ENCODE measurements at places on chromosomes 1 and 21.

- DNase-seq: no peak
Observed at GRCh38 chr1:199918196-199918769, 109.2 kb upstream of the NR5A2 start.

DNA sequence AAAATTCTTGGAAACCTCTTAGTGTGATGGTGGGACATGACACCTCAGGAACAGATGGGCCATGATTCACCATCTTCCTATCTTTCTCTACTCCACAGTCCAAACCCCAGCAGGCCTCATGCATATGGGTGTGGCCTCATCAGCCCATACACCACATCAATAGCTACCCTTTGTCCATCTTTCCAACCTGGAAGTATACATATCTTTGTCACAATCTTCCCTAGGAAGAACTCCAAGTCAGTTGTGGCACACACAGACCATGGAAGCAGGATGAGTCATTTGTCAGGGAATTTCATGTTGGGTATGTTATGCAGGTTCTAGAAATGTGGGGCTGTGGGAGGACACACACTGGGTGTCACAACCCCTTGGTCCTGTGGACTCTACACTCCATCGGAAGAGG lies 30.5 kb upstream of the CLCA4 start:
- DNase-seq: no peak

DNA sequence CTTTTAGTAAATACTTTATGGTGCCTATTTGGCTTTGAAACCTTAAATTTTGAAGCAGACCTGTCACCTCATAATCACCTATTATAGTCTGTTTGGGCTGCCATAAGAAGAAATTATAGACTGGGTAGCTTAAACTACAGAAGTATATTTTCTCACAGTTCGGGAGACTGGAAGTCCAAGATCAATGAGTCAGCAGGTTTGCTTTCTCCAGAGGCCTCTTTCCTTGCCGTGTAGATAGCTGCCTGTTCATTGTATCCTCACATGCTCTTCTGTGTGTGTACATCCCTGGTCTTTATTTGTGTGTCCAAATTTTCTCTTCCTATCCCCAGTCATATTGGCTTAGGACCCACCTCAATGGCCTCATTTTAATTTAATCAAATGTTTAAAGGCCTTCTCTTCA lies 518.2 kb downstream of the ADGRL2 start:
- no peak for DNase-seq

DNA sequence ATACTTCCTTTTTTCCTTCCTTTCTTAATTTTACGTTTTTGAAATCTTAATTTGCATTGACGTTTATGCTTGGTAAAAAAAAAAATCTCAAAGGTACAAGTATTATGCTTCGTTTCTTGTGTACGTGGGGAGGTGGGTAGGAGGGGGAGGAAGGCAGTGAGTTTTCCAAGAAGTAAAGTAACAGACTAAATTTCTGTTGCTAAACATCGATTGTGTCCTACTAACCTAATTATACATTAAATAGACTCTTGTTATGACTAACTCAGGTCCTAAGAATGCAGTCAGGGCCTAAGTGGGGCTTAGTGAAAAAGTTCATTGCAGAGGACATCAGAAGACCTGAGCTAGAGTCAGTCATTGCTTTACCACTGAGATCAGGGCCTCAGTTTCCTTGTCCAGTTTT lies 17.5 kb downstream of the NEK7 start:
- DNase-seq: no peak

- no peak for DNase-seq
Observed at GRCh38 chr1:94614168-94614815, 72.7 kb upstream of the F3 start.

DNA sequence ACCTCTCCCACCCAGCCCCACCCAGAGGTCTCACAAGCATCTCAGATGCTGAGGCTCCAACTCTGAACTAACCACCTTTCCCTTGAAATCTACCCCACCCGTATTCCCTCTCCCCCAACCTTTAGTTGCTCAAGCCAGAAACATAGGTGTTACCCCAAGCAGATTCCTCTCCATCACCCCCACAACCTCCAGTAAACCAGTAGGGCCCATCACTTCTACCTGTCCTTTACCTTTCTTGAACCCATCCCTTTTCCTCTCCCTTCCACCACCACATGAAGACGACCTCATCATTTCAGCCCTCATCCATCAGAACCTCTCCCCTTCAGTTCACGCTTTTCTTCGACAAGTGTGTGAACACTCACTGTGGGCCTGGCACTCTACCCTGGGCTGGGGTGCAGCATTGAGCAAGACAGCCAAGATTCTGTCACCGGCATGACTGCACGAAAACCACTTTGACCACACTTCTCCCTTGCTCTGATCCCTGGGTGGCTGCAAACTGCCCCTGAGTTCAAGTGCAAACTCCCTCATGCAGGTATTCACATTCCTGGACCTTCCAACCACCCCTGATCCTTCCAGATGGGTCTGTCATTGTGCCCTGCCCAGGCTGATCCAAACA lies 65.5 kb upstream of the LAPTM5 start:
- no peak for DNase-seq

DNA sequence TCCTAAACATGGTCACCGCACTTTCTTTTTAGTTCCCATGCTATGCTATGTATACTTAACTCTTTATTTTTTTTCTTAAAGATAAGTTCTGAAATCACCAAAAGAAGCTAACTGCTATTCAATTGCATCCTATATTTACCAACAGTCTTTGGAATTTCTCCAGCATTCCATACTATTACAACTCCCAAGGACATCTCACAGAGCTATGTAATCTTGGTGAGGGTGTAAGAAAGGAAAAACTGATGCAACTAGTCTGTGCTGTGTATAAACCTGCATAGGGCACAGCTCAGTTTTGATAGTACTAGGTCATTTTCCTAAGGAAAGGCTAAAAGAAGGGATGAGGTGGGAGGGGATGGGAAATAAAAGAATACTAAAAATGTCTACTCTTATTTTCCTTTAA lies 78.0 kb downstream of the PTPN14 start:
- no peak for DNase-seq

- no peak for DNase-seq
Observed at GRCh38 chr1:10059342-10059718, 26.6 kb downstream of the UBE4B start.

GRCh38 chr1:204929487-204930154 lies 59.0 kb downstream of the NFASC start:
- DNase-seq: no peak

DNA sequence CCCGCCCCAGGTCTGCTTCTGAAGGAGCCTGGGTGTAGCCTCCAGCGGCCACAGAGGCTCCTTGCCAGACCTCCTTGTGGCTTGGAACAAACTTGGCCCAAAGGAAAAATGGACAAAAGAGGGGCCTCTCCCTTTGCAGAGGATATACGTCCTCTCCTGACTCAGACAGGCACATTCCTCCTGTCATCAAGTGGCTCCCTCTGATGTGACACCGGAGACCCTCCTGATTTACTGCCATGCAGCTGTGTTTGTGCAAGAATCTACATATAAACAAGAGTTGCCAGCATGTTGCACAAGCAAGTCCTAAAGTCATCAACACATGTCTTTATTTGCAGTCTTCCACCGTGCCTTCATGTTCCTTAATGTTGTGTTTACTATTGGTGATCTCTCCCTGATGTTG lies 54.1 kb upstream of the F3 start:
- no peak for DNase-seq

DNA sequence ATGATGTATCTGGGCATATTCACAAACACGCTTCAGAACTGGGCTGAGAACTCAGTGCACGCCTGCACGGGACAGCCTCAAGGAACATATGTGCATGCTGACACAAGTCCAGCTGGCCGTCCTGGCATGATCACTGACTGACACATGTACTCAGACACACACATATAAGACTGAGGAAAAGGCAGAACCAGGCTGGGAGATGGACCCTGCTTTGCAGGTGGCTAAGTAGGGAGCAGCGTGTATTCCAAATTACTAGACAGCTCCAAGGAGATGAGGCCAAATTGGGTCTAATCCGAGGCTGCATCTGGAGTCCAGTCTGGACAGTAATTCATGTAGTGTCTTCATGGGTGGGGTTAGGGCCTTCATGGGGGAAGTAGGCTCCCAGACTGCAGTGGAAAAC lies 41.4 kb upstream of the GJB5 start:
- no peak for DNase-seq

- DNase-seq: no peak
Observed at GRCh38 chr1:119676571-119677206, 28.6 kb upstream of the ZNF697 start.

DNA sequence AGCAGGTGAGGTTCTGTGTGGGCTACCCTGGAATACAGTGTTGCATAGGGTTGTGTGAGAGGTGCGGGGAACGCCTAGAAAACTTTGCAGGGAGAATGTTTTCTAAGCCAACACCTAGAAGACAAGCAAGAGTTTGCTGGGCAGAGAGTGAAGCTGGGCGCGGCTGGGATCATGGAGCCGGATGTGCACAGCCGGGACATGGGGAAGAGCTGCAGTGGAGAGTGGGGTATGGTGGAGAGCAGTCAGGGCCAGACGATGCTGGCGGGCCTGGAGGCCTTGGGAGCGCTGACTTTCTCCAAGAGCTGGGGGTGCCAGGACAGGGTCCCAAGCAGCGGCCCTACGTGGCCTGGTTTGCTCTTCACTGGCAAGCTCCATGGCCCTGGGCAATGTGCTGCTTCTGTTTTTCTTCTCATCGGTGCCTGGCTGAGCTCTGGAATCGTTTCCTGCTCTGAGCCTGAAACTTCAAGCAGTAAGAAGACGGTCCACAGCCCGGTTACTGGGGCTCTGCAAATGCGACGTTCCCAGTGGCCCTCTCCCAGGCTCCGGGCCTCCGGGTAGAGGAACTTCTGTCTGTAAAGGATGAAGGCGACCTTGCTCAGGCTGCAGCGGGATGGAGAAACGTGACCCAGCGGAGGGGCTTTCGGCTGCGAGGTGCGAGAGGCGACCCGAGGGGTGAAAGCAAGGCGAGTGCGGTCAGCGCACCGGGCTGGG lies 51.9 kb upstream of the CD34 start:
- DNase-seq: no peak

- DNase-seq: no peak
Observed at GRCh38 chr1:114620419-114620818, 39.0 kb upstream of the BCAS2 start.

DNA sequence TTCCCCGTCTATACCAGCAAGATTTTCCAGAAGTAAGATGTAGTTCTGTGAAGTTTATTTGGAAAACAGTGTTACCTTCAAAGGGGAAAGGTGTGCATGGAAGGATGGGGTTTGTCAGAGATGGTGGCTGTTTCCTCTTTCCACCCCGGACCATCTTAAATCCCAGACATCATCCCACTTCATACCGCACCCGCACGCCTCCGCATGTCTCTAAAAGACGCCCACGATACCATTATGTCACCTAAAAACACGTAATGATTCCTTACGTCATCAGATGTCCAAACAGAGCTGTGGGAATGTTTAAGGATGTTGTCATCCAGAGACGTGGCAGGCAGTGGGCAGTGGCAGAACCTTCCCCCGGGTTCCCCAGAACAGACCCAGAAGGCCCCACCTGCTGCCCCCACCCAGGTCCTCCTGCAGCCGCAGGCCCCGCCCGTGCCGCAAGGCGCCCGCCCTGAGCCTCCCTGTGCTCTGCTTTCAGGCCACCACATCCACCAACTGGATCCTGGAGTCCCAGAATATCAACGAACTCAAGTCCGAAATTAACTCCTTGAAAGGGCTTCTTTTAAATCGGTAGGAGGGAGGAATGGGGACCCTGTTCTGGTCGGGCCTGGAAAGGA lies 152.2 kb downstream of the PEX14 start:
- DNase-seq: no peak

DNA sequence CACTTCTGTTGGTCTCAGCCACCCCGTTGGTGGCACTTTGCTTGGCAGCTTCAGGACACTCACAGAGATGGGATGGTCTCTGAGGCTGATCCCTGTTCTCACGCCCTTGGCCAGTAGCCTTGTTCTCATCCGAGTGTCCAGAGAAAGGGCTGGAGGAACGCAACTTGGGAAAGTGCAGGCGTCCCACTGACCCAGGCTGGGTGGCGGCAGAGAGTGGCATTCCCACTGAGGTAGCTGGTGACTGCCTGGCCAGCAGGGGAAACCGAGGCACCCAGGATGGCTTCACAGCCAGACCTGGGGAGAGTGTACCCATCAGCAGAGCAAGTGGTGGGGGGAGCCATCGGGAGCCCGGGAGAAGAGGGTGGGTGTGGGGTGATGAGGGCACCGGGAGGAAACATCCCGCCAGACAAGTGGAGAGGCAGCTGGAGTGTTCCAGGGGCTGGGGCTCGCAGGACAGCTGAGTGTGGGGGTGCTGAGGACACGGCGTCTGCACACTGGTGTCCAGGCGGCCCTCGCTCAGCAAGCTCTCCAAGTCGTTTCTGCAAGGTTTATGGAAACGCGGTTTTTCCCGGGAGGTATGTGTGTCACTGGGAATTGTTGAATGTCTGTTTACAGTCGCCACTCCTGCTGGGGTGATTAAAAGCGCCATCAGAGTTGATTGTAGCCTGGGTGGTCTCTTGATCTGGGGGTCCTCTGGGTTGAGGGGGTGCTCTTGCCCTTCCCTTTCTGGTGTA lies 97.8 kb downstream of the SIK1 start:
- no peak for DNase-seq

GRCh38 chr21:39575775-39576174 lies 37.0 kb upstream of the B3GALT5 start:
- no peak for DNase-seq

DNA sequence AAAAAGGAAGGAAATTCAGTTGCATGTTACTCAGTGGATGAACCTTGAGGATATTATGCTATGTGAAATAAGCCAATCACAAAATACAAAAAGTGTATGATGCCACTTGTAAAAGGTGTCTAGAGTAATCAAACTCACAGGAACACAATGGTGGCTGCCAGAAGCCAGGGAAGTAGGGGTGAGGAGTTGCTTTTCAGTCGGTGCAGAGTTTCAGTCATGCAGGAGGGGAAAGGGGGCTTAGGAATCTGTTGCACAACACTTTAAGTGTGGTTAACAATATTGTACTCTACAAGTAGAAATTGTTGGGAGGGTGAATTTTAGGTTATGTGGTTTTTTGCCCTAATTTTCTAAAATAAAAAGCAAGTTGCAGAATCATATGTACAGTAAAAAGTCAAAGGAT lies 184.2 kb upstream of the RAB4A start:
- DNase-seq: no peak

DNA sequence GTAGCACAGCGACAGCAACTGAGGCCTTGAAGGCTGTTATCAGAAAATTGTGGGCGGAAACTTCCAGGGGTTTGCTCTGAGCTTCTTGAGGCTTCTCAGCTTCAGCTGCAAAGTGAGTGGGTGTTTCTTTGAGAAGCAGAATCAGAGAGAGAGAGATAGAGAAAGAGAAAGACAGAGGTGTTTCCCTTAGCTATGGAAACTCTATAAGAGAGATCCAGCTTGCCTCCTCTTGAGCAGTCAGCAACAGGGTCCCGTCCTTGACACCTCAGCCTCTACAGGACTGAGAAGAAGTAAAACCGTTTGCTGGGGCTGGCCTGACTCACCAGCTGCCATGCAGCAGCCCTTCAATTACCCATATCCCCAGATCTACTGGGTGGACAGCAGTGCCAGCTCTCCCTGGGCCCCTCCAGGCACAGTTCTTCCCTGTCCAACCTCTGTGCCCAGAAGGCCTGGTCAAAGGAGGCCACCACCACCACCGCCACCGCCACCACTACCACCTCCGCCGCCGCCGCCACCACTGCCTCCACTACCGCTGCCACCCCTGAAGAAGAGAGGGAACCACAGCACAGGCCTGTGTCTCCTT lies at the start of gene FASLG:
Gene FASLG, plus strand, starts transcription at position 233 of the 583 bp plus-strand sequence. Its CDS starts 99 bp downstream, at position 332.
- no peak for DNase-seq
